ENCODE measurements at places on chromosomes 1 and 21.

DNA sequence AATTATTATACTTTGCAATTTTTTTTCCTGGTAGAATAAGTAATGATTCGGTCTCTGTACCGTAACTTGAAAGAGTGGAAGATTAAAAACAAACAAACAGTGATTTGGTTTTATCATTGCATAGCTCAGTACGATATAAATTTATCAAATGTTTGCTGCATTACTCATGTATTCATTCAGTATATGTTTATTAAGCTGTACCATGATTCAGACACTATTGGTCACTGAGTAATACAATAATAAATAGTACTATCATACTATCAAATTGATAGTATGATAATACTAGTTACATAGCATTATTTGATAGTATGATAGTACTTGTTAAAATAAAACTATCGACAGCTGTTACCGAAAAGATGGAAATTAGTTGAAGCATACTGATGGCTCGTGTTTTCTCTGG, 12.1 kb downstream of the CENPF start:
- no peak for DNase-seq

GRCh38 chr21:22345624-22346023, 1347.4 kb downstream of the NCAM2 start:
- no peak for DNase-seq

- DNase-seq, result no peak
Observed at GRCh38 chr1:228101614-228101993, 1.5 kb downstream of the C1orf35 start.

DNA sequence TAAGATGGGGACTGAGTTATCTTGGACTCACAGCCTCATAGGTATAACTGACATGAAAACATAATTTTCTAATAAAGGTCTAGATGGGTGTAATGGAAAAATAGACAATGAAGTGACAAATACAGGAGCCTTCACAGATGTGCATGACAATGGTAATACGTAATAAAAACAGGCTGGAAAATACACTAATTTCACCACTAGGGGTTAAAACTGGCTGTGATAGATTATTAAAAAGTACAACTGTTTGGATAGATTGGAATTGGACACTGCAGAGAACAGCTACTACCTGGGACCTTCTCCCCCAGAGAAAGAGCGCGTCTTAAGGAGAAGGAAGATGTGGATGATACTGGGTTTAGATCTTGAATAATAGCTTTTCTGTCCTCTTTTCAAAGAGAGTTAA, 9.8 kb downstream of the KAZN start:
- no peak for DNase-seq

DNA sequence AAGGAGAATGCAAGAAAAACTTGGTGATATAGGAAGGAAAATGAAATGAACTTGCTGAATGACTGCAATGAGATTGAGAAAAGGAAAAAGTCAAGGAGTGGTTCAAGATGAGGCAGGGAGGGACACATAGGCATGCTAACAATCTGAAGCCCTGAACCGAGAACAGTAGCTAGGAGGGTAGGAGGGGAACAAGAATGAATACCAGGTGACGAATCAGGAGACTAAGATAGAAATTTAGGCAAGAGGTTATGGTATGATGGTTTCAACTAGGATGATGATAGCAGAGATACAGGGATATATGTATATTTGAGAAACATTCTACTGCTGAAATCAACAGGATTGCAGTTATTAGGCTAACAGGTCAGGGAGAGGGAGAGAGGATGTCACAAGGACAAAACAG, 44.1 kb downstream of the SMYD3 start:
- DNase-seq, result no peak

- DNase-seq, result no peak
Observed at GRCh38 chr1:77188770-77189169, 30.5 kb downstream of the PIGK start.

DNA sequence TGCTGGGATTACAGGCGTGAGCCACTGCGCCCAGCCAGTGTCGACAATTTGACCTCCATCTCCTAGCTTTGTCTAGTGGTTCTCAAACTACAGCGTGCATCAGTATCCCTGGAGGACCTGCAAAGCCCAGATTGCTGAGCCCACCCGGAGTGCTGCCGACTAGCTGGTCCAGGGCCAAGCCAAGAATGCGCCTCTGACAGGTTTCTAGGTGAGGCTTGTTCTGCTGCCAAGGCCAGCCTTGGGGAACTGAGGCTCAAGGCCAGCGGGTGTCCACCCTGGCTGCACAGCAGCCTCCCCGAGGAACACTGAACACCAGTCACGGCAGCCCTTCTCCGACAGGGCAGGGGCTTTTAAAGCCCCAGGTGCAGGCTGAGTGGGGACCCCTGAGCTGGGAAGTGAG, 9.8 kb upstream of the PTTG1IP start:
- DNase-seq, result no peak

DNA sequence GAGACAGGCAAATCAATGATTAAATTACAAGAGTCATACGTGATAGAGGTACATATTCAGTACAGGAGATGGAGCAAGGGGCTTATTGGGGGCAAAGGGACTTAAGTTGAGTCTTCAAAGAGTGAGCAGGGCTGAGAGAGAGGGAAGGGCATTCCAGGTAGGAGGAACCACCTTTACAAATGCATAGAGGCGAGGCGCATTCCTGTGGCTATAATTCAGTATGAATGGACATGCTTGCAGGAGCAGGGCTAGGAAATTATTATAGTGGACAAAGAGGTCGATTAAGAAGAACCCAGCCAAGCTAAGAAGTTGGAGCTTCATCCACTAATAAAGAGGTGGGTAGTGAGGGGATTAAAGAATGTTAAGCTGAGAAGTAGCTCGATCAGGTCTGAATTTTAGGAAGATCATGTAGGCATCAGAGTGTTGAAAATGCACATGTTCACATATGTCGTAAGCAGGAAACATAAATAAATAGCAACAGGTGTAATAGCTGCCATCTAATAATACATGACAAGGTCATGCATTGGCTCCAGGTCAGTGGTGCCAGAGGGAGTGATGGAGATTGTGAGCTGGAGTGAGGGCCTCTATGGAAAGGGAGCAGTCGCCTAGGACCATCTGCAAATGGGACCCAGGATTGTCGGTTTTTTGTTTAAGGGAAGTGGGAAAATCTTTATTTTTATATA, 12.0 kb upstream of the HNRNPU start:
- DNase-seq, result no peak

- DNase-seq, result no peak
Observed at GRCh38 chr21:41561701-41562100, 53.7 kb upstream of the TMPRSS2 start.

- no peak for DNase-seq
Observed at GRCh38 chr21:44686000-44686781, 4.2 kb upstream of the KRTAP12-1 start.

DNA sequence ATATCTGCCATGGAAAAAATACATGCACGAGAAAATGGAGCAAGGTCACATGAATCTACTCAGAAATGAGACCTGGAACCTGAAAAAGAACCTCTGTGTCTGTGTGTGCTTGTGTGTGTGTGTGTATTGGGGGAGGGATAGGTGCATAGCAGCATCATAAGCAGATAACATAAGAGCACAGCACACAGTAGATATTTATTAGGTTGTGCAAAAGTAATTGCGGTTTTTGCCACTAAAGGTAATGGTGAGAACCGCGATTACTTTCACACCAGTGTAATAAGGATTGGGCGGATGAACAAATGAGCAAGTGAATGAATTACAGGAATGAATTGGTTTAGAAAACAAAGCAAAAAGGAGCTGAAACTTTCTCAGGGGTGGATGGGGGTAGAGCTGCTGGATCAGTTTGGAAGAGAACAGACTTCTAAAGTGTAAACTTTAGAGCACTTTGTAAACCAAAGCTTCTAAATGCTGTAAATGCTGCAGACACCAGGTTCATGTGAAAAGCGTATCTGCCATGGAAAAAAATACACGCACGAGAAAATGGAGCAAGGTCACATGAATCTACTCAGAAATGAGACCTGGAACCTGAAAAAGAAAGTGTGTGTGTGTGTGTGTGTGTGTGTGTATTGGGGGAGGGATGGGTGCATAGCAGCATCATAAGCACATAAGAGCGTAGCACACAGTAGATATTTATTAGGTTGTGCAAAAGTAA, 156.9 kb downstream of the TOMM20 start:
- no peak for DNase-seq

DNA sequence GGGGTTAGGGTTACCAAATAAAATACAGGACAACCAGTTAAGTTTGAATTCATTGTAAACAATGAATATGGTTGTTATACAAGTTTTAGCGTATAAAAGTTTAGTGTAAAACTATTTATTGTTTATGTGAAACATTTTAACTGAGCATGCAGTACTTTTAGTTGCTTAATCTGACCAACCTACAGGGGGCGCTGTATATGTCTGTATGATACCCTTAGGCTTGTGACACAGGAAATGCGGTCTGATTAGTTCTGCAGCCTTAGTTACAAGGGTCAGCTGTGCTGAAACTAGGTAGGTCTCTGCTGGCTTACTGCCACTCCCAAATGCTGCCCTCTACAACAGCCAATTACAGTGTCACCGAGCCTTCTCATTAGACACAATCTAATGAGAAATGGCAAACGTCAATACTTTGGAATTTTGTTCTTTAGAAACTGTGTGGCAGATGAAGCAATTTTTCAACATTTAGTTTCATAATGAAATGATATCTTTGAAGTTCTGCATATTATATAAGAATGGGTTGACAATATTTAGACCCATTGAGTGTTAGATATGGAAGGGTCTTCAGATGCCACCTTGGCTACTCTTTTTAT, 56.2 kb downstream of the NTNG1 start:
- no peak for DNase-seq

DNA sequence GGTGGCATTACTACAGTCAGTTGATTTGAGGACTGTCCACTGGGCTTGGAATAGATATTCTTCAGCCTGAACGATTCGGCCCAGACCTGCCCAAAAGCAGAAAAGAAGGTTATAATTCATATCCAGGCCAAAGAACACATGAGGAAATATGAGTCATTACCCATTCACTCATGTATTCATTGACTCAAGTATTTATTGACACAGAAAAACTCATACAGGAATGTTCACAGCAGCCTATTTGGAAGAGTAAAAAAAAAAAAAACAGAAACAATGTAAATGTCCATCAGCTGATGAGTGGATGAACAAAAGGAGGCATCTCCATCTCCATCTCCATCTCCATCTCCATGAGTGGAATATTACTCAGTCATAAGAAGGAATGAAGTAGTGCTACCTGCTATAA, 15.9 kb downstream of the ZMYND12 start:
- no peak for DNase-seq

GRCh38 chr21:31772674-31773555, 41.0 kb upstream of the SCAF4 start:
- DNase-seq, result no peak

DNA sequence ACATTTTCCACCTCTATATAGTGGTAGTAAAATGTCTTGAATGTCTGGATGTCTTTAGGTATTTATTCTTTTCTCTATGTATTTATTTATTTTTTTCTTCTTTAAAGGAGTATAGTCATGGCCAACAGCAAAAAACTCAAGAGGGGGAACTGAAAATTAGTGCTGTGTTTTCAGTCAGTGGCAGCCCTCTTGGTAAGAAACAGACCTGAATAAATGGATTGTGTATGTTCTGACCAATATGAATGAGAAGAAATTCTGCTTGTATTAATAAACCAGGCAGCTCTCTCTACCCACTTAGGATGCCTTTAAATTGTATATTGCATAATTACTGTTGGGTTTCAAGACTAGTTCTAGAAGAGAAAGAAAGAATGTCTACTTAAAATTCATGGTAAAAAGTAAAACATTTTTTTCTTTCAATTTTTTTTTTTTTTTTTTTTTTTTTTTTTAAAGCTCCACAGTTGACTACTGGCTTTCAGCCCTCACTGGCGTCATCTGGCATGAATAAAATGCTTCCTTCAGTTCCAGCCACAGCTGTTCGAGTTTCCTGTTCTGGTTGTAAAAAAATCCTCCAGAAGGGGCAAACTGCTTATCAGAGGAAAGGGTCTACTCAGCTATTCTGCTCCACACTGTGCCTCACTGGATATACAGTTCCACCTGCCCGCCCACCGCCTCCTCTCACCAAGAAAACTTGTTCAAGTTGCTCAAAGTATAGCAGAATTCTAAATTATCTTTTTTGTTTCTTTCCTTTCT, 101.6 kb downstream of the ZMYM4 start:
- DNase-seq, result no peak

- DNase-seq, result no peak
Observed at GRCh38 chr1:228058949-228059633, 23.4 kb upstream of the ARF1 start.

GRCh38 chr1:167454894-167455785, 63.2 kb downstream of the CD247 start:
- DNase-seq, result peak; percentile 65

DNA sequence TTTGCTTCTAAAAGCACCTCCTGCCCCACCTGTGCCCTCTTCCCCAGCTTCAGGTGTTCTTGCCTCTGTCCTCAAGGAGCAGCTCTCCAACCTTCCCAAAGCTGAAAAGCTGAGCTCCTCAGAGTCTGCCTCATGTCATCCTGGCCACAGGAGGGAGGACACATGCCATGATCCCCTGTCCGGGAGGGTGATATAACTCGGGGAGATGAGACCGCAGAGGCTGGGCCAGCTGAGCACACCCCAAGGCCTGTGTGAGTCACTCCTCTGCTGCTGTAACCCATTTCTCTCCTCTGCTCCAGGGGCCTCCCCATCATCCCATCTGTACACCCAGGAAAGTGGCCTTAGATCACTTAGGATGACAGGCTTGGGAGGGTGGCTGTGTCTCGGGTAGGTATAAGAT, 49.8 kb downstream of the EPHB2 start:
- DNase-seq, result no peak

- DNase-seq, result no peak
Observed at GRCh38 chr1:94726981-94727685, 93.0 kb upstream of the SLC44A3 start.
